ENCODE measurements at places on chromosomes 1 and 21.

DNA sequence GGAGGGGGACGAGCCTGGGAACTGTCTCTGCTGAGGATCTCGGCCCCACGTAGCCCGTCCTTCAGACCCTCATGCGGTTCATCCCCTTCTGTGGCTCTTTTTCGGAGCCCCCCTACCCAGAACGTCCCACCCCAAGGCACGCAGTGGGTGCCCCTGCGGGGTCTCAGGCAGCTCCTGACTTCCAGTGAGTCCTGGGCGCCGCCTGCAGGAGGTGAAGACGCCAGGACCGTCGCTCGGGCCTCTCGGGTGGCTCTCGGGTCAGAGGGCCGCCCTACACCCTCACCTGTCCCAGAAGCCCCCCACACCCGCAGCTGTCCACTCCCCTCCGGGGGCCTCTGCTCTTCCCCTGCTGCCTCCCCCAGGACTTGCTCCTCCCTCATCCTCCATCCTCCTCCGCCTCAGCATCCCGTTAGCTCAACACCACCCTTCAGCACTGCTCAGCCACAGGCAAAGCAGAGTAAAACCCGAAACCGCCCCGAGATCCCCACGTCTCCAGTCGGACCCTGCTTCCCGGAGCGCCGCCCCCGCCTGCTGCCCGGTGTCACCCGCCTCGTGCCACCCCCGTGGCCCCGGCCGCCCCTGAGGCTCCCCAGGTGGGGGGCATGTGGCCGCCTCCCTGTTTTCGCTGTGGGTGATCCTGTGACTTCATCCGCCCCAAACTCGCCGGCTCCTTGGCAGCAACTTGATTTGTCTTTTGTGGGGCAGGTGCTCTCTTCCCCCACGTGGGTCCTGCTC, 13.3 kb upstream of the POFUT2 start:
- DNase-seq, result no peak

GRCh38 chr21:34845521-34846451, 177.0 kb downstream of the CLIC6 start:
- peak; percentile 49 for DNase-seq

- no peak for DNase-seq
Observed at GRCh38 chr1:96978444-96978843, 256.9 kb downstream of the PTBP2 start.

DNA sequence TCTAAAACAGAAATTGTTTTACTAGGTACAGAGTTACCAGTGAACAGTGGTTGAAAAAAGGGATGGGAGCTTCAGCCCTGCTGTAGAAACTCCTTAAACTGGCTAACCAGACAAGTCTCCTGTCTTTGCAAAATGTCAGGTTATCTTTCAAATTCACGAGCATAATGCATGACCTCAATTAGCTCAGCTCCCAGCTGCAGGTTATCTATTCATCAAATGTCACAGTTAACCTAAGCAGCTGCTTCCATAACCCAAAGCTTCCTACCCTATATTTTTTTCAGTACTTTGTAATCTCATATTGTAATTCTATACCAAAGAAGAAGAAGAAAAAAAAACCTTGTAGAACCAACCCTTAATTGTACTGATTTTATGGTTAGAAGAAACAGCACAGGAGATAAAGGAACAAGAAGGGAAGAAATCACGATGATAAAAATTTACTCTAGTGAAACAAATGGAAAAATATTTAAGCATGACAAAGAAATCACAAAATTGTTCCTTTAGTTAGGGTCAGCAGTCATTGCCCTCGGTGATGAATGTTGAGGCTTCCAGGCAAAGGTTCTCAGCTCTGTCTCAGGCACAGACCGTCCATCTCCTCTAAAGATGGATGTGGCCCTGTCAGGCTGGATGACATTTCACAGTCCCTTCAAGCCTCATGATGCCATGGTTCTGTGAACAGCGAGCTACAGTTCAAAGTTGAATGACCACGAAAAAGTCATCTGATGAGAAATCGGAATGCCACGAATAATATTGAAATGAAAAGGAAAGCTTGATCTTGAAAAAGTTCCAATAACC, 95.9 kb downstream of the PLD5 start:
- no peak for DNase-seq

GRCh38 chr1:168202941-168203654, 22.7 kb upstream of the SFT2D2 start:
- DNase-seq, result no peak

GRCh38 chr1:239025223-239025622, 361.1 kb upstream of the CHRM3 start:
- DNase-seq, result no peak

DNA sequence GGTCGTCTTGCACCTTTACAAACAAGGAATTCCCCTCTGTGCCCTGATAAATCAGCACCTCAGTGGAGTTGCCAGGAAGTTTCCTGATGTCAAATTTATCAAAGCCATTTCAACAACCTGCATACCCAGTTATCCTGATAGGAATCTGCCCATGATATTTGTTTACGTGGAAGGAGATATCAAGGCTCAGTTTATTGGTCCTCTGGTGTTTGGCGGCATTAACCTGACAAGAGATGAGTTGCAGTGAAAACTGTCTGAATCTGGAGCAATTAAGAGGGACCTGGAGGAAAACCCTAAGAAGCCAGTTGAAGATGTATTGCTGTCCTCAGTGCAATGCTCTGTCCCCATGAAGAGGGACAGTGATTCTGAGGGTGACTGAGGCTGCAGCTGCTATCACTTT, 38.3 kb downstream of the ZFYVE9 start:
- DNase-seq, result no peak

DNA sequence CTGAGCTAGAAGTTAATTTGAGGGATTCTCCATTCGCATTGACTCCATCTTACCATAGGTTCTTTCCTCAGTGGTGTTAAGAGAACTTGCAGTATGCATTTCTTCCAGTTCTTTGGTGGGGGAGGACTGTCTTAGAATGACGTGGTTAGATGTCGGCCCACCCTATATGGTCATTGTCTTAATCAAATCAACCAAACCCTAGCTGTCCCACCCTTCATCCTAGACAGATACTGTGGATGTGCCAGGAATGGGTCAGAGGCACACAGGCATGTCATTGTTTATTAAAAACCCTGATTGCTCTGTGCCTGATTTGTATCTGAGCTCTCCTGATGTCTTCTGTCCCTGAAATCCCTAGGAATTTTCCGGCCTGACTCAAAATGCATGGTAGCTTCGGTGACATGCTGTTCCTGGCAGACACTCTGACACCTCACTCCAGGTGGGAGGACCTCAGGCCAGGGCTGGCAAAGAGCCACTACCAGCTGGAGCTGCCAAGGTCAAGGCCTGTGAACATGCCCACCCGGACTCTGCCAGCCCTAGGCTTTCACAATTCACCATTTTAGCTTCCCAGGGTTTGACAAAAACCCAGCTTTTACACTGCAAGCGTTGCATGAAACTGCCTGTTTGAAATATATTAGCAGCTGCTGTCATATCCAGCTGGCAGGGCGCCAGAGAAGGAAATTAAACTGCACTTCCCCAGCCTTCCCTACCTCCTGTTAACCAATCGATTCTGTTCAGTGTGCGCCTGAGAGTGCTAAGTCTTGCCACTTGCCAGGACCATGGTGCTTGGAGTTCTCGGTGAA, 134.0 kb downstream of the FAM78B start:
- DNase-seq, result peak; percentile 16

DNA sequence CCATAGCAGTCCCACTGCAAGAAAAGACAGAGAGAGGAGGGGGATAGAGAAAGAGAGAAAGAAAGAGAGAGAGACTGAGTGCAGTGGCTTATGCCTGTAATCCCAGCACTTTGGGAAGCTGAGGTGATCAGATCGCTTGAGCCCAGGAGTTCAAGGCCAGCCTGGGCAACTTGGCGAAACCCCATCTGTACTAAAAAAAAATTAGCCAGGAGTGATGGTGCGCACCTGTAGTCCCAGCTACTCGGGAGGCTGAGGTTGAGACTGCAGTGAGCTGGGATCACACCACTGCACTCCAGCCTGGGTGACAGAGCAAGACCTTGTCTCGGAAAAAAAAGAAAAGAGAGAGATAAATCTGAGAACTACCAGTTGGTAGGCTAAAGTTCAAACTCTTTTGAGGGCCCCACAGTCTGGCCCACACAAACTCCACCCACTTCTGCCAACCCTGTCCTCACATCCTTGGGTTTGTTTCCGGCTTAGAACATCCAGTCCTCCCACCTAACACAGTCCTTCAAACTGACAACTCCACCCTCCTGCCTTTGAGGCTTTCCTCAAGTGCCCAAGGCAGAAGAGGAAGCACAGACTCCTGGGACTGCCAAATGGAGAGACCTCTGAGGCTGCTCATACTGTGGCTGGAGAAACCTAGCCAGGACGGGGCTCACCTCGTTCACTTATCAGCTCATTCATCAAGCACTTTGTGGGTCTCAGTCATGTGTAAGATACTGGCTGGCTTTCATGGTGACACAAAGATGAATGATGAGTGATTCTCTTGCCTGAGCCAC, 20.1 kb downstream of the TFAP2E start:
- no peak for DNase-seq

- no peak for DNase-seq
Observed at GRCh38 chr1:185291652-185292051, 25.4 kb downstream of the IVNS1ABP start.

DNA sequence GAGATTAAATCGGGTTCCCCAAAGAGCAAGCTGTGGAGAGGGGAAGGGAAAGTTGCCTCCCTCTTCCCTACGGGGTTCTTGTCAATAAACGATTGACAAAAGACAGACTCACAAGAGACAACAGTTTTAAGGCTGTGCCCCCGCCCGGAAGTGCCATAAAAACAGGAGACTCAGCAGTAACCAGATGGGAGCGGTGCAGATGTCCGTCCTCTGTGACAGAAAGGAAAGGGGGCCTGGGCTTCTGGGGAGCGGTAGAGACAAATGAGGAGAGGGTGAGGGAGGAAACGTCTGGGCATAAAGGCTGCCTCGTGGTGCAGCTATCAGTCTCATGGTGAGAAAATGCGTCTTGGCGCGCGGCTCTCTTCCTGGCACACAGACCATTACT, 5.9 kb downstream of the TP73 start:
- no peak for DNase-seq

DNA sequence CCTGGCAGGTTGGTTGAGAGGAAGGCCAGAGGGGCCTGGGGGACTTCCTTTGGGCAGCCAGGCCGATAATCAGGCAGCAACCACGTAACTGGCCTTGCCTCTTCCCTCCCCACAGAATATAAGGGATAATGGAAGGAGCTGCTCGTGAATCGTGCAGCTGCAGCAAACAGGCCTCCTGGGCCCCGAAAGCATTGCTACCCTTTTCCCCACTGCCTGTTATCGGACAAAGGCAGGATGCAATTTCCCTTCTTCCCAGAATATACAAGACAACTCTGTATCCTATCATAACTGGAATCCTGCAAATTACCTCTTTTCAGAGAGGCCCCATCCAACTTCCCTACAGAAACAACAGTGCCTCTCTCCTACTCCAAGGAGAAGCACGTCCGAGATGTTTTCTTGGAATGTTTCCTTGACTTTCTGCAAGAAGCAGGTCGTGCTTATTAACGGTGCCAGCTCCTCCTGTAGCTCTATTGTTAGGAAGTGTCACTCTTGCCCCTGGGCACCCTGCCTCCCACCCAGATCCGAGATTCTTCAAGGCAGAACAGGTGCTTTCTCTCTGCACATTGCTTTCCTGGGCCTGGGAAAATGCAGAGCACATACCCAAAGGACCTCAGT, 106.0 kb upstream of the TIAM1 start:
- DNase-seq, result no peak

GRCh38 chr21:42784276-42784675, 95.1 kb downstream of the WDR4 start:
- DNase-seq, result peak; percentile 48

DNA sequence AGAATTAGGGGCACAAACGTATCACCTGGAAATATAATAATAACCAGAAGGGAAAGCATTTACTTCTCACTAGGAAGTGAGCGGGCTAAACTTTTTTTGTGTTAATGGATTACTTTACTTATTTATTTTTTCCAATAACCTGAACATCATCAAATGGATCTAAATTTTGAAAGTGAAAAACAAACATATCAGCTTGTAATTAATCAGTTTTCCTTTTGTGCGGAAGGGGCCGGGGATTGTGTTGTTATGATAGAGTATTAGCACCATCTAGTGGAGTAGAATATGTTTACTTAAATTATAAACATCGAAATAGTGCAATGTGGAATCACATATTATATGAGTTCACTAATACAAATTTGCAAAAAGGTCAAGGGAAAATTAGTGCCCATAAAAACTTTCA, 9.0 kb downstream of the CFH start:
- no peak for DNase-seq

DNA sequence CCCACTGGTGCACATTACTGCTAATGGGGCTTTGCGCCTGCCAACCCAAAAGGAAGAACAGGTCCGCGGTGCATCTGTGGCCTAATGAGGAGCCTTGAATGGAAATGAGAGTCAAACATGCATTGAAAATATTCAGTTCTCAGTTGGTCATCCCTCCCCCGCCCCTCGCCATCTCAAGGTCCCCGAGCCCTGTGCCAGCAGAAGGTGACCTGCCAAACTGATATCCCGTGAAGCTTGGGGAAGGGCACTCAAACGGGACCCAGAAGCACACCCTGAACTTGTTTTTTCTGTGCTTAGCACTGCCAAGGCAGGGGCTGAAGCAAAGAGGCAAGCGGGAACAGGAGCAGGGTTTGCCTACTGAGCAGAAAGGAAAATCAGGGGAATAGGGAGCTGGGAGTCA, 67.9 kb upstream of the ZNF648 start:
- no peak for DNase-seq

DNA sequence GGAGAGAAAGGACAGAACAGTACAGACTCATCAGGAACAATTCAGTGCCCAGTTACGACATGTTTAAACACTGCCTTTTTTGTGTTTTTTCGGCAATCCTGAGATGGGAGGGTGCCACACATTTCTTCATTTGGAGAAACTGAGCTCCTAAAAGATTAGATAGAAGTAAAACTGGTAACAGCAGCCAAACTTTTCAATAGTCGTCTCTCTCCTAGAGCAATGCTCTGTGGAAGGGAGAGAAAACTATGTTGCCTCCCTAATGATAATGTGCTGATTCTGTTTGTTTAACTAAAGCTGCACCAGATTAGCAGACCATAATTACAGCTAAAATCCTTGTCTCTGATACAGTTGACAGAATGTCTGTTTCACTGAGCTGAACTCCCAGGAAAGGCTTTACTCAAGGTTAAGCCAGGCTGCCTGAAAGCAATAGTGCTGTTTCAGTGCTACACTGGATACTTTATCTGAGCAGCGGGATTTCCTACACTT, 76.2 kb upstream of the CXADR start:
- peak; percentile 68 for DNase-seq

DNA sequence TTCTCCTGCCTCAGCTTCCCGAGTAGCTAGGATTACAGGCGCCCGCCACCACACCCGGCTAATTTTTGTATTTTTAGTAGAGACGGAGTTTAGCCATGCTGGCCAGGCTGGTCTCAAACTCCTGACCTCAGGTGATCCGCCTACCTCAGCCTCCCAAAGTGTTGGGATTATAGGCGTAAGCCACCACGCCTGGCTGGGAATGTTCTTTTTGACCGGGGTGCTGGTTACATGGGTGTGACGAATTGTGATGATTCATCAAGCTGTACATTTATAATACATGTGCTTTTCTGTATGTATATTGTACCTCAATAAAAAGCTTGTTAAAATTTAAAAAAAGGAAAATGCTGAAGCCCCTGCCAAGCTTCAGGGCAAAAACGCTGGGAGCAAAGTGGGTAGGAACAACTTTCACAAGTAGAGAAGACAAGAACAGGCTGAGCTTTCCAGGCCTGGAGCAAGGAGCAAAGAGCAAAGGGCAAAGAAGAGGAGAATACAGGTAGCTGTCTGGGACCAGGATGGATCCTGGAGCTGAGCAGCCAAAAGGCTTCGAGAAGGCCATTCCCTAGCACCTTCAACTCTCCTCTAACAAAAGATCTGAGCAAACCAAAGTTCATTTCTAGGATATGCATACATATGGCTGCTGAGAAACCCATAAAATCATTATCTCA, 20.5 kb upstream of the YRDC start:
- DNase-seq, result no peak
